Renal cortical epithelial cell (primary cell): ENCODE measurements at places on chromosomes 3 and 15. TPM values are rescaled to one million over a fixed set of nuclear protein-coding genes. Genes with fewer than 3 reads are reported as not detected.

SAXO2 gene
- under 0.01 and 2.3 TPM in 2 replicates for total RNA-seq

THBS1 gene
- total RNA-seq, result 2,380 and 2,616 TPM in 2 replicates

ADGRG7 gene
- total RNA-seq, result 0.05 and 0.35 TPM in 2 replicates

GABRR3 gene
- not detected in 2 replicates for total RNA-seq

SSUH2 gene
- total RNA-seq, result not detected in 2 replicates

BTBD1 gene
- 70.8 and 86.8 TPM in 2 replicates for total RNA-seq

ERICH6 gene
- 0.35 TPM in 1 of 2 replicates, not detected in the other for total RNA-seq

ZPLD1 gene
- 58.6 and 74.8 TPM in 2 replicates for total RNA-seq

COL6A5 gene
- total RNA-seq, result under 0.01 TPM in 1 of 2 replicates, not detected in the other

ATP13A4 gene
- total RNA-seq, result 0.15 TPM in 1 of 2 replicates, not detected in the other

ALG1L2 gene
- total RNA-seq, result 0.55 TPM in 1 of 2 replicates, not detected in the other

PLA1A gene
- total RNA-seq, result 1.2 and 5.1 TPM in 2 replicates

SLC12A1 gene
- 0.17 and 14.1 TPM in 2 replicates for total RNA-seq

LMCD1 gene
- 119 and 499 TPM in 2 replicates for total RNA-seq

TMEM212 gene
- total RNA-seq, result not detected in 2 replicates

CD200R1 gene
- total RNA-seq, result 0.17 TPM in 1 of 2 replicates, not detected in the other

SH3GL3 gene
- total RNA-seq, result 0.35 and 0.69 TPM in 2 replicates

SERINC4 gene
- 0.05 TPM in 1 of 2 replicates, not detected in the other for total RNA-seq

NMNAT3 gene
- total RNA-seq, result 2.4 and 11.9 TPM in 2 replicates

KCNH8 gene
- 0.05 TPM in 1 of 2 replicates, not detected in the other for total RNA-seq

HCN4 gene
- total RNA-seq, result 0.52 and 0.94 TPM in 2 replicates

TM4SF1 gene
- 63.8 and 247 TPM in 2 replicates for total RNA-seq

DISP2 gene
- 0.17 and 0.25 TPM in 2 replicates for total RNA-seq

CTXN2 gene
- total RNA-seq, result 0.05 TPM in 1 of 2 replicates, not detected in the other

DUOX2 gene
- 0.05 TPM in 1 of 2 replicates, not detected in the other for total RNA-seq

LRRC34 gene
- 5.2 and 8.0 TPM in 2 replicates for total RNA-seq

STX19 gene
- not detected in 2 replicates for total RNA-seq

A4GNT gene
- not detected in 2 replicates for total RNA-seq

TYRO3 gene
- 6.1 and 11.3 TPM in 2 replicates for total RNA-seq

VGLL3 gene
- 0.99 and 16.0 TPM in 2 replicates for total RNA-seq

COL8A1 gene
- 123 and 241 TPM in 2 replicates for total RNA-seq

NOP10 gene
- 147 and 242 TPM in 2 replicates for total RNA-seq
